NCI-H1105 (cell line): ENCODE measurements at places on chromosomes 12 and 14.

DNA sequence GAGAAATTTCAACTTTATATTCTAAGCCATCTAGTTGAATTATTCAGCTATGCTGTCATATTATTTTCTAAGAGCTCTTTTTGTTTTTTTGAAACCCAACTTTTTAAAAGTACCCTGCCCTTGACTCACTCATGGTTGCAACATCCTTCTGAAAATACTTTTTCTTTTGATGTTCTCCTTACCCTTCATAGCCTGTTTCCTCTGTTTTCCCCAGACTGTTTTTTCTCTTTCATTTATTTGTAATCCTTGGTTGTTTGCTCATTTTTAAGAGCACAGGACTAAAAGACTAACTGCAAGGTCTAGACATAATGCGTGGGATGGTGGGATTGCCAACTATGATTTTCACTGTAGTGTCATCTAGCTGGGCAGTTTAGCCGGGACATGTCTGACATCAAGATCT is 21.2 kb upstream of the CDKL1 start:
- no peak for DNase-seq

DNA sequence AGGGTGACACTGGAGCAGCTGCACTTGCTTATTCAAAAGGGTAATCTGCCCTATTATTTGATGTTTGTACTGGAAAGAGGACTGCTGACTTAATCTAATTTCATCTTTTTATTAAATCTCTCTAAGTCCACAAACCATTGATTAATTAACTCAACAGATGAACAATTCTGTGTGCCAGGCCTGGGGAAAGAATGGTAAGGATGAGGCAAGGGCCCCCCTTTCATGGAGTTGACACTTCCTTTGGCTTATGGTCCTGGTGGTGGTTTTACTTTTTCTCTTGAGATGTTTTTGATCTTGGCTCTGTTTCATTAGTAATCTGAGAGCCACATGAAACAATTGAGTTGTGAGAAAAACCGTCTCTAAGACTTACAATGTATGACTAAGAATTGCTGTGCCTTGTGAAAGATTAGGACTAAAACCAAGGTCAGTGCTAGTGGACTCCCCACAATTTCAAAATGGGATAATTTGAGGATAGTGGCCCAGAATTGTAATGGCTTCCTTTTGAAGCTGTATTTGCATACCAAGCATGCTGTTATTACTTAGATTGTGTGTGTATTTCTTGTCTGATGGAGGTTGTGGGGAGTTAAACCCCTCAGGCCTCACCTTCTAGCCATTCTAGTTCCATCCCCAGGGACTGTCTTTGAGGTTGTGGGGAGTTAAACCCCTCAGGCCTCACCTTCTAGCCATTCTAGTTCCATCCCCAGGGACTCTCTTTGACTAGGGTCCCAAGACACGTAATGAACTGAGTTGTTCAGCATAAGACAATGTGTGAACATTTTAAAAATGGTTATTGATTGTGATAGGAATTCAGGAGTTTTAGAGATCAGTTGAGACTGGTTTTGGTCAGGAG is 52.5 kb upstream of the EVL start:
- no peak for DNase-seq

DNA sequence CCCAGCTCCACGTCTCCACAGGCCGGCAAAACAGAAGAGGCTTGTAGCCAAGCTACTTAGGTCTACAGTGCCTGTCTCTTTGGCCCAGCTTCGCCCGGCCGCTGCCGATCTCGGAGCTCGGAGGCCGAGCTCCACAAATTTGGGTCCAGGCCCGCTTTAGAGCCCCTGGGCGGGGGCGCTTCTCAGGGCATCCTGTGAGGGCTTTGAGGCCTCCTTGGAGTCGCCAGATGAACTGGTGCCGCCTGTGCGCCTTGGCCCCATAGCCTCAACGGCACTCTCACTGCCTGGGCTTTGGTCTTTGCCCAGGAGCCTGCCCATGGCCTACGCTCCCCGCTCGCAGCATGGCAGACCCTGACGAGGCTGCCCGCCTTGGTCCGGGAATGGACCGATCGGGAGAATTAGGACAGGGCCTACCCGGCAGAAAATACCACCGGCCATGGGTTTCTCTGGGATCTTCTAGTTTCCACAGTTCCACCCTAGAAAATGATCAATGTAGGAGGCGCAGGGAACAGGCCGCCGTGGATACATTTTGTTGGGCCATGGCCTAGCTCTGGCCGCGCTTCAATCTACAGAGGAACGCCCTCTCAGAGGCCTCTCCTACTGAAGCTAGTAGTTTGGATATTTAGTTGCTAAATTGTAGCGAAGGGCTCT is 953 bp upstream of the NKX2-8 start:
- no peak for DNase-seq

DNA sequence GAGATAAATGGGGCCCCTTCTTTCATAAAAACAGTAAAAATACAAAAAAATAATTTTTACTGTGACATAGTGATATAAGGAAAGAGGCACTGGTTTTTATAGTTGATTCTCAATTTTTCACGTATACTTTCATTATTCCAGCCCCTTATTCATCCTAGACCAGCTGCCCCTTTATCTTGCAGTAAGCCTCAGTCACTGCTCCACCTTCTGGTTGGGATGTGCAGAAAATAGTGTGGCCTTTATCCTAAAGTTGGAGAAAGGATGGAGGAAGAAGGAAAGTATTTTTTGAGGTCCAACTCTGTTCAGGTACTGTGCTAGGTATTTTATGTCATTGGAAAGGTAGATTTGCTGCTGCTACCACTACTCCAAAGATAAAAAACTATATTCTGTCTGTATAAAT is 172.7 kb downstream of the ANO6 start:
- DNase-seq = no peak

- DNase-seq = no peak
These were observed 43.9 kb downstream of the BHLHE41 start for GRCh38 chr12:26080911-26081310.
